ENCODE measurements at places on chromosomes 4 and X.

DNA sequence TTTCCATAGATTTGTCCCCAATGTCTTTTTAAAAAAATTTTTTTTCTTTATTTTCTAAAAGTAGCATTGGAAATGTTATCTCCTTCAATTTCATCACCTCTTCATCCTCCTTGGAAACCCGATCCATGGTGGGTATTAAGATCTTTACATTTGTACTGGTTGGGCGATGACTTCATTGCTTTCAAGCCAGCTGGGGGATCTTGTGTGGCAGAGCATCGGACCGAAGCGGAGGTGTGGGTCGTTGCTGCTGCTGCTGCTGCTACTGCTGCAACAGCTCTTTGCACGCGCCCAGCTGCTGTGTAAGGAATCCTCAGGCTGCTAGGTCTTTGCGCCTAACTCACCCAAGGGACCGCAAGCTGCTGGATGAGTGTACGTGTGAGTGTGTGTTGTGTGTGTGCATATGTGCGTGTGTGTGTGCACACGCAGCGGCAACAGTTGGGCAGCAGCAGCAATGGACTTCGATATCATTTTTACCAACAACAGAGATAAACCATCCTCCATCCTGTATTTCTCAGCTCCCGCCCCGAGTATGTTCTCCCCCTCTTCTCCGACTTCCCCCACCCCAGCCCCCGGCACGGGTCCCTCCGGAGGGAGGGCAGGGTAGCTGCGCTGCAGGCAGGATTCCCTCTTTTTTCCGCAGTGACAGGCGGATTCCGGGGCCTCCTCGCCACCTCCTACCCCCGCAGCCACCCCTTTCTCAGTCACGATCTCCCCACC, 768 bp upstream of the CDKL5 start:
- DNase-seq, result peak; percentile 11

GRCh38 chr4:164959896-164960295, 17.6 kb downstream of the TRIM61 start:
- peak; percentile 81 for DNase-seq

GRCh38 chr4:103754844-103755243, 35.1 kb upstream of the TACR3 start:
- DNase-seq, result peak; percentile 86

- DNase-seq, result no peak
These were observed 77.7 kb downstream of the OPHN1 start for GRCh38 chrX:68355629-68355920.

- DNase-seq, result no peak
These were observed 7.6 kb downstream of the UBE2D3 start for GRCh38 chr4:102819588-102820365.

DNA sequence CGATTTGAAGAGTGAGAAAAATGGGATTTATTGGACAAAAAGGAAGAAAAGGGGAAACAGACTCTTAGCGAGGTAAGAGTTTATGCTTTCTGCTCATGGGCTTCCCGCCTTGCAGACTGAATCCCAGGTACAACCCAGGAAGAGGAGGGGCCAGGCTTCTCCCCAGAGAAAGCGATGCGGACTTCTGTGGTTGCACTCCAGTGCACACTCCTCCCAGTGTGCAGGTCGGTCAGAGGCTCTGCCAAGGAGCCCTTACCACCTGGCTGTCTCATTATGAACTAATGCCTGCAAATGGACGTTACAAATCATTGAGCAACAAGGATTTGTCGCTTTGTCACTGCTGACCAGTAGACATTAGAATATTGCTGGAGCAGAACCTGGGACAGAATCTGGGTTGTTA, 39.9 kb upstream of the GLRA2 start:
- DNase-seq, result no peak

DNA sequence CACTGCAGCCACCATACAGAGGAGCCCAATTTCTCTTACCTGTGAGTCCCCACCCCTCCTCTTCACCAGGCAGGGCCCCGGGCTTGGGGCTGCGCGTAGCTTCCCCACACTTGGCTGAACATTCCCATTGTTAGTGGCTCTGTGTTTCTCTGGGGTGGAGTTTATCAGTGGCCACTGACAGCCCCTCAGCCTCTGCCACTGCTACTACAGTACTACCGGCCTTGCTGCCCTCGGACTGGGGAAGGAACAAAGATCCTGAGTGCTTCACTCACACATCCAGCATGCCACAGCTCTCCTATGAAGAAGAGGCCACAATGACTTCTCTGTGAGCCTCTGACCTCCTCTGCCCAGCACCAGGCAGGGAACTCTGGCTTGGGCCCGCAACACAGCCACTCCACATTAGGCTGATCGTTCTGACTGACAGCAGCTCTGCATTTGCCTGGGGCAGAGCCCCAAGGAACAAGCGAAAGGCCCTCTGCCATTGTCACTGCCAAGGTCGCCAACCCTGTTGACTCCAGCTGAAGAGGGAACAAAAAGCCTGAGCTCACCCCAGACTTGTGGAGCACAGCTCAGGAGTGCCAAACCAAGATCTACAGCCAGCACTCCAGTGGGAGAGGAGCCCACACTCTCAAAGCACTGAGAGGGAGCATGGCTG, 24.0 kb downstream of the ABCB7 start:
- no peak for DNase-seq

DNA sequence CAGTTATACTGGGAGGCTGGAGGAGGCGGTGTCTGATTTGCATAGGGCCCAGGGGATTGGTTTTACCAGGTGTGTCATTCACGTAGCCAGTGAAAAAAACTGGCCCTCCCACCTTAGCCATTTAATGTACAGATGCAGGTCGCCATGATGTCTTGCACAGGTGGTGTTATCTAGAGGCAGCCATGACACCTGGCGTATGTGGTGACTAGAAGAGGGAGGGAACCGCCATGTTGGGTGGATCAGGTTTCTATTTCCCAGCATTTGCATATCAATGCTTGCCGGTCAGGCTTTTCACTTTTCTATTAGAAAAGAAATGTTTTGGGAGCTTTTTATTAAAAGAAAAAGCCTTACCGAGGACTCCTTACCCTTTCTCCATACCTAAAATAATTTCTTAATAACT, 523.4 kb downstream of the ADGRL3 start:
- no peak for DNase-seq

DNA sequence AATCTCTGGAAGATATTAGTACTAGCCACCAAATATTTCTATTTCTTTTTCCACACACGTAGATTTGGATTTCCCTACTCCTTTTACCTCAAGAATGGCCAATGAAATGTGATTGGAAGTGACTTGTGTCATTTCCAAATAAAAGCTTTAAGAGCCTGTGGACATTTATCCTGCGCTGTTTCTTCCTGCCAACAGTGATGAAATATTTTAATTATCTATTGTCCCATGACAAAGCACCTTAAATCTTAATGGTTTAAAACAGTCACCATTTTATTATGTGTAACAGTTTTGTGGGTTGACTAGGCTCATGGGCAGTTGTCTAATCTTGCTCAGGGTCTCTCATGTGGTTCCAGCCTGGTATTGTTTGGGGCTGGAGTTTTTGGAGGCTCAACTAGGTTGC, 3.5 kb upstream of the PGRMC2 start:
- DNase-seq, result no peak

Data from MG63 (cell line).